ENCODE measurements at places on chromosomes 4 and X. TPM values are rescaled to one million over a fixed set of nuclear protein-coding genes. Genes with fewer than 3 reads are reported as not detected.

DNA sequence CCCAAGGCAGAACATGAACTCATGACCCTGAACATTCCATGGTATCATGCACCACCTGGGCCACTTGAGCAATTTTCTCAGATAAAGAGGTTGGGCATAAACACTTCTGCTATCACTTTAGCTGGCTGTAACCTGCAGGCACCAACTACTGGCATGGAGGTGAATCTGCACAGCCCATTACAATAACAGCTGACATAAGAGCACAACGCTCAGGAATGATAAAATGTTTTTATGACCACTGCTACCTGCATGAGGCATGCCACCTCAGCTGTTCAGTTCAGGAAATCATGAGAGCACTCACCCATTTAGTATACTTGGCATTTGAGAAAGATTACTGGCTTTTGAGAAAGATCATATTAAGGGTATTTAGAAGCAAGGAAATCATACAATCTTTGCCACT is 85.7 kb upstream of the SPIN4 start:
- no peak for DNase-seq

- DNase-seq: no peak
Measured at GRCh38 chr4:56990109-56990905, 11.6 kb downstream of the POLR2B start.

The GRIA3 gene
- polyA plus RNA-seq: 0.94 TPM

- no peak for DNase-seq
Measured at GRCh38 chrX:70592091-70592490, 147.5 kb downstream of the DLG3 start.

GRCh38 chr4:85928775-85929591 is 430.9 kb downstream of the MAPK10 start:
- no peak for DNase-seq

DNA sequence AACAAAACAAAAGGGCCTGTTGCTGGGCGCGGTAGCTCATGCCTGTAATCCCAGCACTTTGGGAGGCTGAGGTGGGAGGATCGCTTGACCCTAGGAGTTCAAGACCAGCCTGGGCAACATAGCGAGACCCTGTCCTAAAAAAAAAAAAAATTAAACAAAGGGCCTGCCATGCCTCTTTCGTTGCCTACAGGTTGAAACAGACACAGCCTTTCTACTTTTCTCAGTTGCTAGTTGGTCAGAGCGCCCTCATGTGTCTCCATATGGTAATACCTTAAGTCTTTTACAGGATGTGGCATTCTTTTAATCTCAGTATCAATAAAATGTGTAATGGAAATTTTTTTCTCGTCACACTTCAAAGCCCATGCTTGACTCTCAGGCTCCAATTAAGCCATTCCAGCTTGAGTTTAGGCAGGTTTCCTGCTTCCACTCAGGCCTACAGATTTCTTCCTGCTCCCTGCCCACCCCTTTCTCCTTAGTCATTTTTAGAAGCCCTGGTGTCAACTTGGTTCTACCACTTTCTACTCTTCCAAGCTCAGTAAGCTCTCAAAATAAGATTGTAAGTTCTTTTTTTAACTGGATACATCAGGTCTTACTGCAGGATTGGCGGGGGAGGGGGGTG is 4.6 kb upstream of the SOWAHD start:
- no peak for DNase-seq

DNA sequence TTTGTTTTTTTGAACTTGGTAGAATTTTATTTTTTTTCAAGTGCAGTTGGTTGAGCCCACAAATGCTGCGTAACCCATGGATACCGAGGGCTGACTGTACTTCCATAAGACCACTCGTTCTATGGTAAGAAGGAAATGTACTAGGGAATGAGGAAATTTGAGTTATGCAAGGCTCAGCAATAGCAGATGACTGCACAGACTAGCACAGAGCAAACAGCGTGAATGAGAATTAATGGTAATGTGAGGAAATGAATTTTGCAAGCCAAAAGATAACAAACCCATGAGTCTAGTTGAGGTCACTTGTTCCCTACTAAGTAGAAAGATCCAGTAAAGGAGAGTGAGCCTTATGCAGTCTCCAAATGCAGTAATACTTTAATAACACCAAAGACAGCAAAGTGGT is 17.4 kb downstream of the GSPT2 start:
- no peak for DNase-seq

- DNase-seq: no peak
Measured at GRCh38 chr4:68342134-68342533, 7.8 kb downstream of the YTHDC1 start.

GRCh38 chr4:8537041-8537461 is 43.1 kb upstream of the GPR78 start:
- DNase-seq: peak; percentile 64

The FGD1 gene
- polyA plus RNA-seq: 6.4 TPM

- DNase-seq: no peak
Measured at GRCh38 chr4:834368-835147, 8.6 kb upstream of the CPLX1 start.

- DNase-seq: no peak
Measured at GRCh38 chr4:133147921-133148689, 989 bp upstream of the PCDH10 start.

DNA sequence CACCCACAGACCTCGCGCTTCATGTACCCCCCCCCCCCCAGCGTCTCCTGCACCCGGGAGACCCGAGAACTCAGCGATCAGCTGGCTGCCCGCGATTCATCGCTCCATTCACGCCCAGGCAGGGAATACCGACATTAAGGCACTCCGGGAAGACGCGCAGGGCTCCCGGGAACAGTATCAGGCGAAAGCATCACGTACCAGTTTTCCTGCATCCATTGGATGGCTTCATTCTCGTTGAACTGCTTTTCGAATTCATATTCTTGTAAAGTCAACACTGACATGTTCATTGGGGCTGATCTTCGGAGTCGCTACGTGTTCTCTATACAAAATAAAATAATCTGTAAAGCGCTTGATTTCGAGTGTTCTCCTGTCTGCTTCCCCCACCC is 373 bp downstream of the ELOVL6 start:
- DNase-seq: peak; percentile 13

DNA sequence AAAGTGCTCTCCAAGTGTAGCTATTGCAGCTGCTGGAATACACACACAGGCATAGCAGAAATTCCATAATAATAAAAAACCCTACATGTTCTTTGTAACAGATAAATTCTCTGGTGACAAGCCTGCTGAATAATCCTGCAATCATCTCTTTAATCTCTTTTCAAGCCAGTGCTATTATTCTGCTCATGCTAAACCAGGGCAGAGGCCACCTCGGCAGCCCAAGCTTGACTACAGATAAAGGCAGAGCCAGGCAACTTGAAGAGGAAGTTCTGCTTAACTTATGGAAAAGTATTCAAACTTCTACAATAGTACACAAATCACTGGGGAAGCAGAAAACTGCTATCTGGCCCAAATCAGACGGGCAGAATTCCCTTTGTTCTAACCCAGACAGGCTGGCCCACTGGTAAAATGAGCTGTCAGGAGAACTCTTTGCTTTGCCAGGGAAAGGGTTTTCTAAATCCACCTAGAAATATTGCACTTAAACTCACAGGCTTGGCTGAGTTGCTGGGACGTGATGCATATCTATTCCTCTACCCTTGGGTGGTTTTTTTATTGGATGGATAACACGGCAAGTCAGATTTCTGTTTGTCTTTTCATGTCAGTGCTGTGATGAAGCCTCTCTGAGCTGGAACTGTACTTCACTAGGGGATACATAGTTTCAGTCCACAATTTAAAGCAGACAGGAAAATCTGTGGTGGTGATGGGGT is 70.5 kb downstream of the GATB start:
- no peak for DNase-seq

The MAD2L1 gene
- 4.0 TPM for polyA plus RNA-seq

The HERC5 gene
- polyA plus RNA-seq: 6.5 TPM

DNA sequence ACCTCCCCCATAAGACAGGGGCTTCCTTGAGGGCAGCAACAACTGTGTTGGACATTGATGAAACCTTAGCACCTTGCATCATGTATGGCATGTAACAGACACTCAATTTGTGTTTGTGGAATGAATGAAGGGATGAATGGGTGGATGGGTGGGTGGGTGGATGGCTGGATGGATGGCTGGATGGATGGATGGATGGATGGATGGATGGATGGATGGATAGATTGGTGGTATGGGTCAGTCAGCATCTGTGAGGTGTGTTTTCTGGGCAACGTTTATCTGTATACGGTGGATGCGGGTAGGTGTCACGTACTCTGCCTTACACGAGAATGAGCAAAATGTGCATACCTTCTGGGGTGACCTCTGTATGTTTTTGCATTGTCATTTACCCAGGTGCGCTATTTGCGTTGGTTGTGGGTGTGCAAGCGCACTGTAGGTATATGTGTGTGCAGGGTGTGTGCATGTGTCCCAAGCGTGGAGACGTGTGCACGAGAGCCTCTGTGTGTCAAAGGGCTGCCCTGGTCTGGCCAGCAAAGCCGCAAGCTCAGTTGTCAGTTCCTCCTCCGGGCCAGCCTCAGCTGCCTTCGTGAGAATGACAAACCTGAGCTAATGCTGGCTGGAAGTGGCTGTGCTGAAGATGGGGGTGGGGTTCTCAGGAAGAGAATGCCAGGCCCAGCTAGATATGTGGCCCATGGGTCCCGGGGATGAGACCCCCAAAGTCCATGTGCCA is 26.5 kb downstream of the ELF4 start:
- DNase-seq: no peak

The PUDP gene
- 10.2 TPM for polyA plus RNA-seq

- no peak for DNase-seq
Measured at GRCh38 chr4:2095236-2096072, 36.3 kb downstream of the NAT8L start.

- DNase-seq: no peak
Measured at GRCh38 chr4:1177274-1178141, 5.1 kb upstream of the SPON2 start.

- DNase-seq: no peak
Measured at GRCh38 chr4:75985116-75985515, 5.6 kb downstream of the SDAD1 start.

GRCh38 chr4:31187979-31188378 is 467.8 kb downstream of the PCDH7 start:
- DNase-seq: no peak

The PNMA3 gene
- 0.08 TPM for polyA plus RNA-seq

The ZRSR2 gene
- 14.6 TPM for polyA plus RNA-seq

The QRFPR gene
- polyA plus RNA-seq: not detected

DNA sequence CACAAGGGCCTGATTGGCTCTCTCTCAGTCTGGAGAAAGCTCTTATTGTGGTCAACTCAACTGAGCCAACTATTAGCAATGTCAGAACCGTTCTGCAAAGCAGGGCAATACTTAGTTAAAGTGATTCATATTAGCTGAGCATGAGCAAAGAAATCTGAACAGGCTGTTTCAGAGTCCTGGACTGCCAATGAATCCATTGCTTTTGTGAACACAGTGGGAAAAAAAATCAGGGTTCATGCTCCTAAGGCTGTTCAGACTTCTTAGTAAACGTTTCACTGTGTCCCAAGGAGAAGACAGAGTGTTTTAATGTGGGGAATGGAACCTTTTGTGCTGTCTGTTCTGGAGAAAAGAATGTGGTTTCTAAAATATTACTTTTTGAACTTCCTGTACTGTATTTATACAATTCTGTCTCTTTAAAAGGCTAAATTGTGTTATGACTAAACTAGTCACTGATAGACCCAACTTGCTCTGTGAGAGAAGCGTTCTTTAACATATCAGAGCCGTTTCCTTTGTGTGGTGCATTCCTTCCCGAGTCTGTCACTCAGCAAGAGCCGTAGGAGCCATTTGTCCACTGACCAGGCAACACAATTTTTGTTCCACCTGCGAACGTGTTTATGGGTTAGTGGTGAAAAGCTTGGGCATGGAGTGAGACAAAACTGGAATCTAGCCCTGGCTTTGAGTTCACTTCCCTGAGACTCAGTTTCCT is 366.1 kb downstream of the FBXO8 start:
- no peak for DNase-seq

DNA sequence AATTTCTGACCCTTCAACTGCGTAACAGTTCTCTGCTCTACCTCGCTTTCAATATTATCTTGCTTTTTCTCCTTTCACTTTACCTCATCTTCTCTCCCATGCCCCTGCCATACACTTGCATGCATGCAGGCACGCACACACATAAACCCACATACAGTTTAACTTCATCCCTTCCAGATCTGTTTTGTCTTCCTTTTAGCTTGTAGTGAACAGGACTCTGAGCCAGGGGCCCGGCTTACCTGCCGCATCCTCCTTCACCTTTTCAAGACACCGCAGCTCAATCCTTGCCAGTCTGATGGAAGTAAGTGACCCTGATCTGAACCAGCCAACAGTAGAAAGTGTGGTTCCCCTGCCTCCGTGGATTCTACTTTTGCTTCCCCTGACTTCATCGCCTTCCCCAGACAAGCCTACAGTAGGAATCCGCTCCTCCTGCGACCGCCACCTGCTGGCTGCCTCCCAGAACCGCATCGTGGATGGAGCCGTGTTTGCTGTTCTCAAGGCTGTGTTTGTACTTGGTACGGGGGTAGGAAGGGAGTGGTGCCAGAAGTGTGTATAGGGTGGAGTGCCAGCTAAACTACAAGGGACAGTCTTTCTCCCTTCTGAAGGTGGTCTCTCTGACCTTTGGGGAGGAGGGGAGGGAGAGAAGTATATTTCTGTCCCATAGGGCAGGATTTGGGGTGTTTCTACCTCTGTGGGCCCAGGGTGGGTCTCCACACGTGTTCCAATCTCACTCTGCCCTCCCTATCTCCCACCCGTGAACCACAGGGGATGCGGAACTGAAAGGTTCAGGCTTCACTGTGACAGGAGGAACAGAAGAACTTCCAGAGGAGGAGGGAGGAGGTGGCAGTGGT is 10.7 kb downstream of the MED12 start:
- DNase-seq: peak; percentile 31

DNA sequence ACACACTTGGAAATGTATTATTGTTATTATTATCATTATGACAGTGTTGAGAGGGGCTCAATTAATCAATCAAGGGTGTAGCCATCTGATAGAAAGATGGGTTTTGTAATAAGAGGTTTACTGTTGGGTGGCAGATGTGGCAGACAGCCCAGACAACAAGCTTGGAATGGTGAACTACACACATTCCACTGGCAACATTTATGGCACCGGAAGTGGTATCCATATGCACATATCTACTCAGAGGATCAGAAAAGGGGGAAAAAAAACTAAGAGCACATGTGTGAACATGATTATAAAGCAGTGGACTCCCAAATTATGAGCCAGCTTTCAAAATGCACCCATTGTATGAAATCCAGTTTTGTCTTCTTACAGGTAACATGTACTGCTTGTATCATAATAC is 125.9 kb upstream of the ARX start:
- DNase-seq: no peak

The F8A3 gene
- polyA plus RNA-seq: 6.4 TPM

- DNase-seq: no peak
Measured at GRCh38 chrX:5449323-5449722, 779.3 kb downstream of the NLGN4X start.
